ENCODE measurements at places on chromosomes 1 and 21.

GRCh38 chr1:32764826-32765569 is 52.2 kb downstream of the YARS1 start:
- DNase-seq, result no peak

DNA sequence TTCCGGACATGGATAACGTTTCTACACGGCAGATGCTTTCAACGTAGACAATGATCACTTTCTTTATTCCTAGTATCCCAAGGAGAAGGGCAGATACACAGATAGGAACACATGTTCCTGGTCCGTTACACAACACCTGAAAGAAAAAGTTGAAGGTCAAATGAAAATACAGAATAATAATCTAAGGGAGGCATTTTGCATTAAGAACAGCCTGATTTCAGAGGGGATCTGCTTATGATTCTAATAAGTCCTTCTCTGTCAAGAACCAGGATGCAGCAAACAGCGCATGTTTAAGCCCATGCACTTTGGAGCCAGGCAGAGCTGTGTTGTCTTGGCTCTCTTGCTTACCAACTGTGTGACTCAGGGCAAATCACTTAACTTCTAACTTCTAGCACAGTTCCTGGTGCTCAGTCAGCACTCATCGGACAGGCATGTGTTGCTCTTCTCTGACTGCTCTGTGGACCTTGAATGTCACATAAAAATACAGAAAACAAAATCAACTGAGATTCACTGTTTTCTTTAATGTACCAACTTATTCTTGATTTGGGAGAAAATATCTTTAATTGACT is 56.3 kb upstream of the CNN3 start:
- DNase-seq, result no peak

DNA sequence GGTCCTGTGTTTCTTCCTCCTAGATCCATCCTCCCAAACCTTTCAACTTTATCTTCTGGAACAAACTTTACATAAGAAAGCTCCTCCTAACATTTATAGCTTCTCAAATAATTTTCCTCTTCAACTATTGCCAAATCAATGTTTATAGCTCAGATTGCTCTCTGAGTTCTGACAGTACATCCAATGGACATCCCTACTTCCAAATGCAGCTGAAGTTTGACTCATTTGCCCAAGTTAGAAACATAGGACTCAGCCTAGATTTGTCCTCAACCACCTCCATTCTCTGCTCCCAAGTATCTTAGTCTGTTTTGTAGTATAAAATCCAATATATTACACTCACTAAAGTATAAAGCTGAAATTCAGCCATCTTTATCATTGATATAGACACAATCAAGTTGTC is 62.6 kb downstream of the ALG14 start:
- DNase-seq, result no peak

- DNase-seq, result no peak
These were observed 24.3 kb downstream of the GPSM2 start for GRCh38 chr1:108901106-108901505.

GRCh38 chr1:232927830-232928505 is 22.4 kb upstream of the NTPCR start:
- no peak for DNase-seq

DNA sequence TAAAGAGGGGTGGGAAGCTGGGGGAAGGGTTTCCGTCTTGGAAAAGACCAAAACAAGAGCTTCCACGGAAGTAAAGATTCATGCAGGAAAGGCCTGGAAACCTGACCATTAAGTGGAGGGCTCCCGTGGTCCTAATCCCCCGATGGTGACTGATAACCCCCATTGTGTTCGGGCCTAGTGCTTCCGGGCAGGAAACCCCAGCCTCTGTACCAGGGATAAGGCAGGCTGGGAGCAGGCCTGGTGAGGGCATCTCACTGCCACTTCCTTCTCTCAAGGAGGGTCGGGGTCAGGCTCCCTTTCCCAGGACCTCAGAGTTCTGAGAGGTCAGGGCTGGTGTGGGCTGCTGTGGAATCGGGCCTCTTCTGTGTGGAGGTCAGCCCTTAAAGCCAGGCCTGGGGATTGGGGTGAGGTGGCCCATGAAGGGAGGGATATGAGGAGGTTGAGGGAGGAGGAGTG is 136.9 kb downstream of the CDC7 start:
- no peak for DNase-seq

- DNase-seq, result no peak
These were observed 791 bp upstream of the PIK3R3 start for GRCh38 chr1:46133181-46133658.

- DNase-seq, result no peak
These were observed 38.2 kb downstream of the SELENOF start for GRCh38 chr1:86875722-86876121.

DNA sequence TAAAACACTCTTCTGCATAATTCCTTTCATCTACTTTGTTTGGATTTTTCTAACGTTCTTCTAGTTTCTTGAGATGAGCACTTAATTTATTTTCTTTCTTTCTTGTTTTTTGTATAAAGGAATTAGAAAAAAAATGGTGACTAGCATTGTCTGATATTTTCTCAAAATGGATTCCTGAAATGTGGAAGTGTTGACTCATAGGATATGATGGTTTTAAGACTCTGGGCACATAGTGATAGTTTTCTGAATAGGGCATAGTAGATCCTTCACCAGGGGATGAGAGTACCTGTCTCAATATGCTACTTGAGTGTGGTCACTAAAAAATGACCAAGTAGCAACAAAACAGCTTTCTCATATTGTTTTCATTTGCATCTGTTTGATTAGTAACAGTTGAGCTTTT is 100.9 kb downstream of the PEX14 start:
- DNase-seq, result no peak

DNA sequence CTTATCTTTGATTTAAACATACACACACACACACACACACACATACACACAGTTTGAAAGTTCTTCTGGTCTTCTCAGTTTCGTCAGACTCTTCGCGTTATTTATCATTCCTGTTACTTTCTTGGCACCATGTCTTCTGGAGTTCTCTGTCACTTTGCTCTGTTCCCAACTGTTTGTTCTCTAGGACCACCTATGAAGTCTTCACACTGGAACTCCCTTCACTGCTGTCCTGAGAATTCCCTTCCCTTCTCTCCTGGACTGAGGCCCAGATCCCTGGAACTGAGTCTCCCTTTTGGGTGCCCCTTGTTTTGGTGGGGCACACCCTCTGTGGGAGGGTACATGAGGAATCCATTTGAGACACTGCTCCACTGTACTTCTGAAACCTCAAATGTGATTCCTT is 30.5 kb downstream of the ALG14 start:
- no peak for DNase-seq

- DNase-seq, result no peak
These were observed 160.7 kb downstream of the HHIPL2 start for GRCh38 chr1:222387007-222387814.

DNA sequence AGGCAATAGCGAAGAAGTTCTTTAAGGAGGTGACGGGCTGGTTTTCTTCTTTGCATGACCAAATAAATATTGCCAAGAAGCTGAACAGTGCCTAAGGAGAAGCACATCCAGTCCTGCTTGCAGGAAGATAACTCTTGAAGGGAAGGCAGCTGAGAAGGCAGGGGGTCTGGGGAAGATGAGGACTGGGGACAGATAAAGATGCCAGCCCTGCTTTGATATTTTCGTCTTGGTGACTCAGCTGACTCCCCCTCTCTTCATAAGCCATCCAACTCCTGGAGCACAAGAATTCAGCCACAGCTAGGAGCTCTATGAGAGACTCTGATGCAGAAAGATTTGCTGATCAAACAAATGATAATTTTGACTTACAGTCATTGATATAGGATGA is 3.4 kb downstream of the CFAP45 start:
- no peak for DNase-seq

DNA sequence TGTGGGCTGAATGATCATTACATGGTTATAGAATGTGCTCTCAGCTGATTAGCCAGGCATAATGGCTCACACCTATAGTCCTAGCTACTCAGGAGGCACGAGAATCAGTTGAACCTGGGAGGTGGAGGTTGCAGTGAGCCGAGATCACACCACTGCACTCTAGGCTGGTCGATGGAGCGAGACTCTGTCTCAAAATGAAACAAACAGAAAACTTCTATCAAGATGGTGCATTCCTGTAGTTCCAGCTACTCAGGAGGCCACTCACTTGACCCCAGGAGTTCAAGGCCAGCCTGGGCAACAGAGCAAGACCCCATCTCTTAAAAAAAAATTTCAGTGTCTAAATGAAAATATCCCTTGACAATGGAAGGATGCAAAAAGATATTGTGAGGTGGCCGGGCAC is 10.9 kb downstream of the TIMM17A start:
- DNase-seq, result no peak

- no peak for DNase-seq
These were observed 4.7 kb downstream of the ITLN2 start for GRCh38 chr1:160949881-160950280.

DNA sequence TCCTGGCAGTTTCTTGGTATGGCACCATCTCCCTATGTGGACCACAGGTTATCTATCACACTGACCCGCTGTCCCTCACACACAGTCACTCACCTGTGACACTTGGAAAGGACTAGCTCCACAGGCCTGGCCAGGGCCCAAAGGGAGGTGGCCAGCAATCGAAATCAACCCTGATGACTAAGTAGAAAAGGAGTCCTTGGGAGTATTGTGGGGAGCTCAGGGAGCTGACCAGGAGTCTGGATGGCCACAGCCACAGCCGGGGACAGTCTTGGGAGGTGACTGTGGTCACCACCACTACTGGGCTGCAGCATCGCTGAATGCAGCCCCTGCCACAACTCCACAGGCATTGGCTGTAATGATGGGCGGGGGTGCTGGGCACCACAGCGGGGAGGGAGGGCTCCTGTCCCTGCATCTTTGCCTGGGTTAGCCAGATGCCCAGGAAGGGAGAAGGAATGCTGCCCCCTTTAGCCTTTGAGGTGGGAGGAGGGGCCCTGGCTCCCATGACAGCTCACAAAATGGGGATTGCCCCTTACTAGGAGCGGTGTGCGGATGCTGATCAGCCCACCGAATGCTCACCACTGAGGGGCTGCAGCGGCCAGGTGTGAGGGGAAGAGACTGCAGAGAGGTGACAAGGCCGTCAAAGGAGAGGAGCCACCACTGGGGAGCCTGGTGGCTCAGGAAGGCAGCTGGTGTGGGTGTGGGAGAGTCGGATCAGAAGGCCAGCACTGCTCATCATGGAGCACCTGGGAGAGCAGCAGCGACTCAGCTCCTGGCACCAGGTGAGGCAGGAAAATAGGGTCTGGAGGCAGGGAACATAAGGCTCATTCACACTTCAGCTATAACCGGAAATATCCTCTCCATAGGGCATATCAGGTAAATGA is 61.3 kb downstream of the H3-3A start:
- DNase-seq, result no peak

GRCh38 chr1:222554177-222554576 is 6.3 kb upstream of the HHIPL2 start:
- no peak for DNase-seq

GRCh38 chr1:44647896-44648295 is 26.4 kb downstream of the TMEM53 start:
- DNase-seq, result no peak

GRCh38 chr1:36542962-36543515 is 60.3 kb upstream of the CSF3R start:
- DNase-seq, result no peak

DNA sequence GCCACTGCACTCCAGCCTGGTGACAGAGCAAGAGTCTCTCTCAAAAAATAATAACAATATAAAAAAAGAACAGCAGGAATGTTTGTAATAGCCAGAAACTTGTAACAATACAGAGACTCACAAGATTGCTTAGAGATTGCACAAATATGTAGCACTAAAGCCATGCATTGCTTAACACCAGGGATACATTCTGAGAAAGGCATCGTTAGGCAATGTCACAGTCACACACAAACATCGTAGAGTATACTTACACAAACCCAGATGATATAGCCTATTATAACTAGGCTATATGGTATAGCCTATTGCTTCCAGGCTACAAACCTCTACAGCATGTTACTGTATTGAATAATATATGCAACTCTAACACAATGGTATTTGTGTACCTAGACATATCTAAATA is 45.3 kb downstream of the GPATCH2 start:
- no peak for DNase-seq

DNA sequence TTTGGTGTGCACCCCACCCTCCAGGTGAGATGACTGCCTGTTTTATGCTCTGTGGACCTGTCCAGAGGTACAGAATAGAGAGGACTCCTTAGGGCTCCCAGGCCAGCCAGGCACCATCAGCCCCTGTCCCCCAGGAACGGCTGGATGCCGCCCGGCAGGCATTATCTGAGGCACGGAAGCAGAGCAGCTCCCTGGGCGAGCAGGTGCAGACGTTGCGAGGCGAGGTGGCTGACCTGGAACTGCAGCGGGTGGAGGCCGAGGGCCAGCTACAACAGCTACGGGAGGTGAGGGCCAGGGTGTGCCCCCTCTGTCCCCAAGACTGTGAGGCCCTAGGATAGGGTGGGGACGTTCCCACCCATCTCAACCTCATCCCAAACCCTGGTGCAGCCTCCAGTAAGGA is 10.8 kb downstream of the MFAP2 start:
- DNase-seq, result no peak

- DNase-seq, result no peak
These were observed 76.1 kb downstream of the PGM1 start for GRCh38 chr1:63669151-63669961.

- no peak for DNase-seq
These were observed 30.9 kb downstream of the TRIM11 start for GRCh38 chr1:228375578-228376261.

- DNase-seq, result no peak
These were observed 294.4 kb upstream of the PLXNA2 start for GRCh38 chr1:208538587-208538986.

DNA sequence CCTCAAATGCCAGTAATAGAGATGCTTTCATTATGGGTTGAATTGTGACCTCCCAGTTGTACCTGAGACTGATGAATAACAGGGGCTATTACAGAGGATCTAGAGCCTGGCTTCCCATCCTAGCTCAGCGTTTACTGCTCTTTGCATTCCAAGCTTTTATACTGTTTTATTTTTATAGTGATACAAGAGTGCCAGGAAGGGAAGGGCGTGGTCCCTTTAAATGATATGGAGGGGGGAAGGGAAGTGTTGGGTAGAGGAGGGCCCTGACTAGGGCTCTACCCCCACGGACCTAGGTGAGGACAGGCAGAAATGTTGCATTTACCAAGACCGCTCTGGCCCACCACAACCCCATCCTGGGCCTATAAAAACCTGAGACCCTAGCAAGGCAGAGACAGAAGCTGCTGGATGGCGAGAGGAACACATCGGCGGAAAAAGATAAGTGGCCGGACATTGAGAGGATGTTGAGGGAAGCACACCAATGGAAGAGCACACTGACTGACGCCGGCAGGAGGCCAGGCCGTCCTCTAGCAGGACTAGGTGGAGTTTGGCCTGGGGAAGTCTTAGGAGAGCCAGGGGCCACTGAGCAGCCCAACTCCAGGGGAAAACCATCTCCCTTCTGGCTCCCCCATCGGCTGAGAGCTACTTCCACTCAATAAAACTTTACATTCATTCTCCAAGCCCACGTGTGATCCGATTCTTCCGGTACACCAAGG is 1025.9 kb downstream of the TTLL7 start:
- no peak for DNase-seq

- no peak for DNase-seq
These were observed at the start of gene MTMR11 for GRCh38 chr1:149936170-149936991. TSS of gene MTMR11 (minus strand) at chr1:149936879. CDS start at chr1:149936647, 232 bp downstream.

- no peak for DNase-seq
These were observed 309.4 kb downstream of the NFIA start for GRCh38 chr1:61391730-61392129.
